ENCODE measurements at places on chromosomes 6 and 20.
A peak's percentile ranks its signal among the peaks of the same experiment; 100 is the strongest.

GRCh38 chr6:5173810-5174209 lies 86.9 kb downstream of the LYRM4 start:
- no peak for DNase-seq

DNA sequence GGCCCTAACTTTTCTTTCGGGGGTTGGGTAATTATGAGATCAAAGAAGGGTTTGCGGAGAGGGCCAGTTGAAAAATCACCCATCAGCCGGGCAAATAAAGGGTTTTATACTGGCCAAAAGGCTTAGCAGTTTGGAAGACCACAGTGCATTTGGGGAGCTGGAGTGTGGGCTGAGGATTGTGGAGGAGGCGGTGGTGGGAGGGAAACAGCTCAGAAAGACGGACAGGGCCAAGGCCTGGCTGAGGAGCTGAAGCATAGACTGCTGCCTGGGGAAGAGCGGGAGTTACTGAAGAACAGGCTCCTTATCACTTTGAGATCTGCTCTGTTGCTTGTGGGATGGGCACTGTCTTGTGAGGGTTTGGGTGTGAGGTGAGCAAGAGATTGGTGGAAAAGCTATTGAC lies 144.2 kb downstream of the CARMIL1 start:
- no peak for DNase-seq

- peak; percentile 34 for DNase-seq
These were observed 72.0 kb downstream of the OPRM1 start for GRCh38 chr6:154111025-154111424.

GRCh38 chr20:53937339-53937741 lies 133.1 kb downstream of the BCAS1 start:
- DNase-seq: no peak

GRCh38 chr6:137112067-137112355 lies 61.4 kb downstream of the IL22RA2 start:
- peak; percentile 85 for DNase-seq

DNA sequence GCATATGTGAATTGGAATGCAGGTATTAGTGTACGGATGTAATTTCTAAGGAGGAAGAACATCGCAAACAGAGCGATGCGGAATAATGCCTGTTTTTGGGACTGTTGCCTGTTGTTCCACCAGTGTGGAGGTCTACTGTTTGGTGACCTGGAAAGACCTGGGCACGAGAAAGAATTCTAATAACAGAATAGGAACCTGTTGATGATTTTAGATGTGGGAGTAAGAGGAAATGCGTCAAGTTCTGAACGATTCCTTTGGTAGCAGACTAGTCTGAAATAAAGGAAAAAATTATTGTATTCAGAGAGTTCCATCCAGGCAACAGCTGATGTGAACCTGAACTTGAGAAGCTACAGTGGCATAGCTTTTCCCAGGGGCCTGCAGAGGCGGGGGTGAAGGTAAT lies 192.1 kb downstream of the DTNBP1 start:
- DNase-seq: no peak

DNA sequence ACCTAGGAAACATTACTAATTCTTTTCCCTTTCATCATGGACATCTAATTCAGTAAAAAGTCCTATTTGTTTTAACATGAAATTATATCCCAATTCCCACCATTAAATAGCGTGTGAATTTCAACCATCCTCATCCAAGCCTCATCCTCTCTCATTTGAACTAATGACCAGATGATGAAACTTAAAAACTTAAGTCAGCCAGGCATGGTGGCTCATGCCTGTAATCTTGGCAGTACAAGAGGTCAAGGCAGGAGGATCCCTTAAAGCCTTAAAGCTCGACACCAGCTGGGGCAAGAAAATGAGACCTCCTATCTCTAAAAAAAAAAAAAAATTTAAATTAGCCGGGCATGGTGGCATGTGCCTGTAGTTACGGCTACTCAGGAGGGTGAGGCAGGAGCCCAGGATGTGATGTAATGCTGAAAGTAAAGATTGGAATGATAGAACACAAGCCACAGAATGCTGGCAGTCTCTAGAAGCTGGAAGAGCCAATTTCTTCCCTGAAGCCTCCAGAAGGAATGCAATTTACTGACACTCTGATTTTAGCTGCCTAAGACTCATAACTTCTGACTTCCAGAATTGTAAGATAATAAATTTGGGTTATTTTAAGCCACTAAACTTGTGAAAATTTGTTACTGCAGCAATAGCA lies 27.1 kb upstream of the HAO1 start:
- peak; percentile 34 for DNase-seq

- DNase-seq: no peak
These were observed 68.2 kb downstream of the COL9A1 start for GRCh38 chr6:70234561-70235236.

DNA sequence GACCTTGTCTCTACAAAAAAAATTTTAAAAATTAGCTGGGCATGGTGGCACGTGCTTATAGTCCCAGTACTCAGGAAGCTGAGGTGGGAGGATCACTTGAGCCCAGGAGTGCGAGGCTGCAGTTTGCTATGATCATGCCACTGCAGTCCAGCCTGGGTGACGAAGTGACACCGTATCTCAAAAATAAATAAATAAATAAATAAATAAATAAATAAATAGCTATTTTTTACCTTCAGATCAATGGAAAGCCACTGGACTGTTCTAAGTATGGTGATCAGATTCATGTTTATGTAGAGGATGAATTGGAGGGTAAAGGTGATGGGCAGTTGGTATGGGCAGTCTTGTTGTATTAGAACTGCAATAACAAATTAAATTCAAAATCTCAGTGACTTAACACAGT lies 24.0 kb downstream of the DSTN start:
- no peak for DNase-seq

- DNase-seq: no peak
These were observed 12.5 kb downstream of the GNL1 start for GRCh38 chr6:30543821-30544220.

DNA sequence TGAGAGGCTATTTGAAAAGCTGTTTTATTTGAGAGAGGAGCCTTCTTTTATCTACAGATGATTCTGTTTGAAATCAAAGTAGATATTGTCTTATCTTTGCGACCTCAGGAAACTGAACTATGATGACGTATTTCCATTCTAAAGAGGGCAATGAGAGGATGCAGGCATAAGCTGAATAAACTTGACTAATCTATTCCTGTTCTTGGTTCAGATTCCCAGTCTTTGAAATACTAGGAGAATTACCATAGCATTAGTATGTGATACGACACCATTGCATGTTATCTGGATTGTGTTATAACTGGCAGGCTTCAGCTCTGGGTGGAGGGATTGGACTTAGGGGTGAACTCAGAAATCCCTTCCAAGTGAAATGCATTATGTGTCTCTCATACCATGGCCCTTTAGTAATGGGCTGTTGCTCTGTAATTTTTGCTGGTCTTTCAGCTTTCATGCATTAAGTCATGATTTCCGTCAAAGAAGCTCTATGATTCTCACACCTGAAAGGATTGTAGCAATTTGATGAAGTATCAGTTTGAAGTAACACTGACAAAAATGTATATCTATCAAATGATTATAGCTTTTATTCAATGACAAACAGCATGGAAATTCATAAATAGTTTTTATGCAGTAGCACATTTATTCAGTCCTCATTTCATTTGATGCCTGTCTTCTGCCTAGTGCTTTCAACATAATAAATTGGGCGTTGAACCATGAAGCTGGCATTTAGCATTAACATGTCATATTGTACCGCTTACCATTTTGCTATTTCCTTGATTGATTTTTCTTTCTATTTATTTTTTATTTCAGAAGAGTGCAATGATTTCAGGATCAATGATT lies 138.4 kb upstream of the SPACA1 start:
- DNase-seq: no peak

DNA sequence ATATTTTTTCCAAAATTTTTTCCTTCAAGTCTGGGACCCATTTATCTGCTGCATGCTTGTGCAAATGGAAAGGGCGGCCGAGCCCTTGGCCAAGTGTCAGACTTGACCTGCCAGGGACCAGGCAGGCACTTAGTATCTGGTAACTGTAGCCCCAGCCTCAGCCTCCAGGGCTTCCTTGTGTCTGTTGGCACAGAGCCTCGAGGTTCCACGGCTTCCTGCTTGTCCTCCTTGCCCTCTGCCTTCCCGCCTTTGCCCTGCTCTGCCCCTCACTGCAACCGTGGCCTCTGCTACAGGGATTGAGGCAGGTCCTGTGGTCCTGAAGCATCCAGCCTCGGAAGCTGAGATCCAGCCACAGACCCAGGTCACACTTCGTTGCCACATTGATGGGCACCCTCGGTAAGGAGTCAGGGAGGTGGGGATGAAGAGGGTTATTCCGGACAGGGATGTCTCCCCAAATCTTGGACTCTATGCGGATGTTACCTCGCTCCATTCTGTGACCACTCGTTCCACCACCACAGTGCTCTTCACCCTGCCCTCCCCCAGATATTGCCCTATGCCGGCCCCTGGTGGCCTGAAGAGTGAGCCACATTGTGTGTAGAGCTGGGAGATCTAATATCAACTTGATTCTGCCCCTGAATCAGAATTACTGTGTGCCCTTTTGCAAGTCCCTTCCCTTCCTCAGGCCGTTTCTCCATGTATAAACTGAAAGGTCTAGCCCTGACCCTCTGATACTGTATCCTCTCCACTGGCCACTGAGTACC lies 41.5 kb upstream of the SRF start:
- DNase-seq: peak; percentile 65

DNA sequence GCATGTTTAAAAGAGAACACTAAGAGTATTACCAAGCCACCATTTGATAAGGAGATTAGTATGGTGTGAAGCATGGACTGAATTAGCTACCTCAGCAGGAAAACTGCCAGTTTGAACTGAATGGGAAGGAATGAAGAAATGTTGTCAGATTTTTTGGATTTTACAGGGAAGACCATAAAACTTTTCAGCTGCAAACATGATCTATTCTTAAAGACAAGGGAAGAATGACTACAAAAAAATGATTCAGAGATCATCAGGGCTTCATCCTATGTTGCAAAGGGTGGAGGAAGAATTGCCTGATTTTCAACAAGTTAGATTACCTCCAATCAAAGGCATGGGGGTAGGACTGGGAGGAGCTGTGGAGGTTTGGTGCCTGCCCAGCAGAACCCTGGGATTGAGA lies 49.3 kb upstream of the MTRF1L start:
- DNase-seq: no peak

- no peak for DNase-seq
These were observed 129.9 kb downstream of the FYN start for GRCh38 chr6:111743360-111743759.

DNA sequence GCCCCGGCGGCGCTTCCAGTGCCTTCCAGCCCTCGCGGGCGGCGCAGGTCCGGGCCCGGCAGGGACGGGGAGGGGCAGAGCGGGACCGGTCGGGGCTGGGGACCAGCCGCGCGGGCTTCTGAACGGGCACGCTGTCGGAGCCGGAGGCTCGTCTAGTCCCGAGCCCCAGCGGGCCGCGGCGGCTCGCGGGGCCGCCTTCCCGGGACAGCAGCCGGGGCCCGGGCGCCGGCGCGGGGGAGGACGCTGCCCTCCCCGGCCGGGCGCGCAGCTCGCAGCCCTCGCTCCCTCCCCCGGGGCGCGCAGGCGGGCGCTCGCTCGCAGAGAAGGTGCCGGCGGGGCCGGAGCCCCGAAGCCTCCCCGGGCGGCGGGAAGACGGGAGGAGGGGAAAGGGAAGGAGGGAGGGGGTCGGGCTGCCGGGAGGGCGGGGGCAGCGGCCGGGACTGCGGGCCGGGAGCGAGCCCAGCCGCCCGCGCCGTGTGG lies 696 bp upstream of the SIRPA start:
- peak; percentile 61 for DNase-seq
